ENCODE measurements at places on chromosomes 2 and 18.

GRCh38 chr2:227154986-227155774 lies 8.8 kb downstream of the COL4A4 start:
- no peak for DNase-seq

DNA sequence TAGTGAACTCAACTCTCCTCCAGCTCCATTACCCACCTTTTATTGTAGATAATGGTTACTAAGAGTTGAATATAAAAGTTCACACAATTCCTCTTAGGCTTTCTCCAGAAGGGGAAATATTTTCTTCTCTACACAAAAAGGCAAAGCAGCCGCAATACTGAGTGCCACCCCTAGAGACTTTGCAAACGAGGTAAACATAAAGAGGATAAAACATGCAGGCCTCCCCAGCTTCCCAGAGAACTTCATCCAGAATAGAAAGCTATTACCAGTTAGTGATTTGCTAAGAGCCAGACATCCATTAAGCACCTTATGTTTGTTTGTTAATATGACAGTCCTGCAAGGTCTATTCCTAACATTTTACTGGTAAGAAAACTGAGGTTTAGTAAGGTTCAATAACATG lies 17.4 kb downstream of the ZNF521 start:
- DNase-seq: no peak

DNA sequence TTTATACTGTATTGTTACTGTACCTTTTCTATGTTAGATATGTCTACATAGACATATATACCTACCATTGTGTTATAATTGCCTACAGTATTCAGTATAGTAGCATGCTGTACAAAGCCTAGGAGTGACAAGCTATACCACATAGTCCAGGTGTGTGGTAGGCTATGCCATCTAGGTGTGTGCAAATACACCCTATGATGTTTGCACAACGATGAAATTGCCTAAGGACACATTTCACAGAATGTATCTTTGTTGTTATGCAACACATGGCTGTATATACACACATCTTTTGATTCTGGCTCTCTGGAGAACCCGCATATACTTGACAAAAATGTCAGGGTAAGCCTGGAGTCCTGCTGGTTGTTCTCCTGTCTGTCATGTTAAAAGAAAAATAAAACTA lies 85.1 kb downstream of the BCL2L11 start:
- DNase-seq: no peak

DNA sequence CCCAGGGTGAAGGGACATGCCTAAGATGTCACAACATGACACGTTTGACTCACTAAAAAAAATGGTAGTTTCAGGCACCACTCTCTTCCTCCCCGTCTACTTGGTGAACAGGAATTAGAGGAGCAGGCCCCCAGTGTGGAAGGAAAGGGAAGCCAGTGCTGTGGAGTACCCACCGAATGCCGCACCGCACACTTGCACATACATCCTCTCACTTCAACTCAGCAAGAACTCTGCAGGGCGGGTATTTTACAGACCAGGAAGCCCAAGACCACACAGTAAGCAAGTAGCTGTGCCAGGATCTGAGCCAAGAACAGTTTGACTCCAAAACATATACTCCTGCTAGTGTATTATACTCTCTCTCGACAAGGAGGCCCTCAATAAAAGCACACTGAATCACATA lies 69.8 kb downstream of the BCL2 start:
- no peak for DNase-seq

DNA sequence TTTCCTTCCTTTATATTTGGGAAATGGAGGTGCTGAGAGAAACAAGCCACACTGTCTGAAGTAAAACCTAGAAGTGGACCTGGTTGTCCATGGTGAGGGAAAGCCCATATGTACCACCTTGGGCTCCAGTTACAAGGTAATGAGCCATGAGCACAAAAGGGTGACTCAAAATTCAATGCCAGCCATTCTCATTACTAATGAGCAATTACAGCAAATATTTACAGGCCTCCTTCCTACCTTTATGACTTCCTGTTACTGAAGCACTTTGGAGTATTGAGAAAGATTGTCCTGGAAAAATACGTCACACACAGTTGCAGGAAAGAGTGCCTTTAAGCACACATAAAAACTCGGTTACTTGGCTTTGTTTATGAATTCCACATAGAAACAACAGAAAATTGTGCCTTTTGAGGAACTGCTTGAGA lies 9.1 kb downstream of the EPAS1 start:
- DNase-seq: no peak

GRCh38 chr2:128789776-128790455 lies 471.2 kb upstream of the HS6ST1 start:
- DNase-seq: no peak

- DNase-seq: no peak
Observed at GRCh38 chr18:46174342-46175041, 70.3 kb downstream of the HAUS1 start.

DNA sequence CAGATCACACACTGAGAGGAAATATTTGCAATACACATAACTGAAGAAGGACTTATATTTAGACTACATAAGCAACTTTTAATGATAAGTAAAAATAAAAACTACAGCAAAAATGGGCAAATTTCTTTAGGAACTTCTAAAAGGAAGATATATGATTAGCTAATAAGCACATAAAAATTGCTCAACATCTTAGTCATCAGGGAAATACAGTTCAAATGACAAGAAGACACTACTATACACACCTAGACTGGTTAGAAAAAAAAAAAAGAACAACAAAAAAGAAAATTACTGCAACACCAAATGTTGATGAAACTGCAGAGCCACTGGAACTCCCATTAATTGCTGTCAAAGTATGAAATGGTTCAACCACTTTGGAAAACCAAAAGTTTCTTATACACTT lies 1247.5 kb upstream of the ACVR2A start:
- no peak for DNase-seq

DNA sequence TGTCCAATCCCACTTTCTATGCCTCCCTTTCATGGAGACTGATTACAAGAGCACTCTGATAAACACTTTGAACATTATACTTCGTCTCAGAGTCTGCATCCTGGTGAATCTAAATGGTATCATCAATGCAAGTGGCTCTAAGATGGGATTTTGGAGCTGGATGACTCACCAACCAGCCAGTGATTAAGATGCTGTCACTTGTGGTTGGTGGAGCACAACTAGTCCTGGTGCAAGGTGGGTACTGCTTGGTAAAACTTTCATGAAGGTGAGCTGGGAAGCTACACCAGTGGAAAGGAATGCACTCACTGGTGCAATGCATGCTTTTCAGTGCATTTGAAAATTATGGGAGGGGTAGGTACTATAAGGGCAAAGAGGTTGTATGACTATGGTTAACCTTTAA lies 137.7 kb upstream of the TRIB2 start:
- no peak for DNase-seq

DNA sequence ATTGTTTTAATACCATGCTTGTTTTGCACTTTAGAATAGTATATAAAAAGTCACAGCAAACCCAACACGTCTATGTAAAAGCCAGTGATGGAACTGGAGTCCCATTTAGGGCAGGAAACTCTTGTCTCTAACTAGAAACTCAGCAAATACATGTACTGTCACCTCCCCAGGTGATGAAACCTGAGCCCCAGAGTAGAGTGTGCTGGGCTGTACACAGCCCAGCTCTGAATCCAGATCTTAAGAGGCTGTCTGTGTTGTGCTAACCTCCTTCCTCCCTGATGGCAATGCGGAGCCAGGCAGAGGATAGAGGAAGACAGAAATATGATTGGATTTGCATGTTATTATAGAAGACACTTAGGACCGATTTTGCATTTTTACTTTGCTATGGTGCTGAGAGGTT lies 317.5 kb upstream of the TRIB2 start:
- DNase-seq: no peak

DNA sequence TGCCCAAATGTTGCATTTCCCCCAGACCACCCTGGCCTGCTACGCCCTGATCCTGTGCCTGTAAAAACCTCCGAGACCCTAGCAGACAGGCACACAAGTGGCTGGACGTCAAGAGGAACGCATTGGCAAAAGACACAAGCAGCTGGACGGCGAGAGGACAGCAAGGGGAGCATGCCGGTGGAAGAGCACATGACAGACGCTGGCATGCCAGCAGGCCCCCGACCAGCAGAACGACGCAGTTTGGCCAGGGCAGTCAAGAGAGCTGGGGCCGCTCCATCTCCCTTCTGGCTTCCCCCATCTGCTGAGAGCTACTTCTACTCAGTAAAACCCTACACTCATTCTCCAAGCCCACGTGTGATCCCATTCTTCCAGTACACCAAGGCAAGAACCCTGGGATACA lies 42.1 kb downstream of the SAP130 start:
- no peak for DNase-seq

GRCh38 chr2:66536997-66537396 lies 102.1 kb downstream of the MEIS1 start:
- DNase-seq: no peak

DNA sequence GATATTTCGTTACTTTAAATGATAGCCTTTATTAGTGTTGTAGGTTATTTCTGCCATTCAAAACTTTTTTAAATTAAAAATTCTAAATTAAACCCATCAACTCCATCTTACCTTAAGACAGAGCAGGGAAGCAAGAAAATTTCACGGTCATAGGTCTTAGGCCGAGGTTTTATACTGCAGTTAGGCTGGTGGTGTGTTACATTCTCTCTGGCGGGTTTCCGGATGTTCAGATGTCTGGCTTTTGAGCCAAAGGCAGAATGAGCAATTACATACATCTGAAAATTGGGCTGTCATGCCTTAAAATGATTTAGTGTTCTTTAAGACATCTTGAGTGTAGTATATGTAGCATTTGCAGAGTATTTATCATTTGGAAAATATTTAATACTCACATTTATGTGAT lies 27.9 kb downstream of the GLS start:
- DNase-seq: no peak

GRCh38 chr18:63881851-63882250 lies 5.7 kb upstream of the SERPINB2 start:
- DNase-seq: no peak

DNA sequence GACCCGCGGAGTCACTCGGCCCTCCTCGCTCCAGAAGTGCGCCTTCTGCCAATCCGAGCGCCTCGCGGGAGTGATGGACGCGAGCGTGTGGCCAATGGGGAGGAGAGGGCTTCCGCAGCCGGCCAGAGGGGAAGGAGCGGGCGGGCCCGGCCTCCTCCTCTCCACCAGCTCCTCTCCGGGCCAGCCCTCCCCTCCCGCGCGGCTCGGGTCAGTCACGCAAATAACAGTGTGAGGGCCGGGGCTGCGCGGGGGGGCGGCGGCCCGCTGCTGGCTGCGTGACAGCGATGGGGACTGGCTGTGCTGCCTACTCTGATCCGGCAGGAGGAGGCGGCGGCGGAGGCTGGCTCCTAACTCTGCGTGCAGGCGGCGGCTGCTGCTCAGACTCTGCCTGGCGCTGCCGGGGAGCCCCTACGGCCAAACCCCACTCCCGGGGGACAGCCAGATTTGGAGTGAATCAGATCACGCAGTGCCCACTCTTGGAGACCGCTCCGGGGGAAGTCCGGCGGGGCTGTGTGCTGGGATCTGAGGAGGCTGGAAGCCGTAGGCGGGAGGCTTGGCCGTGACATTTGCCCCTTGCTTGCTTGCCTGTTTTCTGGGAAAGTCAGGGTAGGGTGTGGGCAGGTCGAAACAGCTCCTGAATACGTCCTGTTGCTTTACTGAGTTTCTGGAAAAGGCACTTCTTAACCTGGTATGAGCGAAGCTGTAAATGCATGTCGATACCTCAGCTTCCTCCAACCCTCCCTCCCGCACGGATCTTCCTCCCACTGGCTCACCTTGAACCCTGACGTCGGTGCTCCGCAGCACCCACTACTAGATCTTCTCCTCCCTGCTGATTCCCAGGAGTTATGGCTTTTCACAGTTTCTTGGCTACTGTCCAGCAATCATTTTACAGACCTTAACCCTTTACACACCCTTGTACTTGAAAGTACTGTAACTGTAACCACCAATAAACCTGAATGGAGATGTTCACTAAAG lies 97.9 kb upstream of the SERTAD2 start:
- no peak for DNase-seq

DNA sequence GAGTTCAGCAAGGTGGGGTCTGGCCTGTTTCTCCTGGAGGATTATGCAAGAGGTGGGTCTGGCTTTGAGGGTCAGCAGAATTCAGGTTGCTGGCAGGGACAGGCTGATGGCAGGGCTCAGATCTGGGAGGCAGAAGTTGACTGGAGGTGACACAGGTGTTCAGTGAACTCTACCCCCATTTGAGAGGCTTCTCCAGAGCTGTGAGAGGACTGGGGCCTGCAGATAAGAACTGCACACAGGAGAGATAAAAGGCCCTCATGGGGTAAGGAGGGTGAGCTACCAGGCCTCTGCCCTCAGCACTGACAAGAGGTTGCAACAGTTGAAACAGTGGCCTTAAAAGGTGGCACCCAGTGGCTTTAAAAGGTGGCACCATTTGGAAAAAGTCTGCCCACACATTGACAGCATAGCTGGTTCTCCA lies 13.1 kb downstream of the MOCOS start:
- no peak for DNase-seq

GRCh38 chr18:62521593-62521992 lies 1.2 kb upstream of the ZCCHC2 start:
- no peak for DNase-seq

- no peak for DNase-seq
Observed at GRCh38 chr2:134555411-134555810, 163.4 kb downstream of the TMEM163 start.

DNA sequence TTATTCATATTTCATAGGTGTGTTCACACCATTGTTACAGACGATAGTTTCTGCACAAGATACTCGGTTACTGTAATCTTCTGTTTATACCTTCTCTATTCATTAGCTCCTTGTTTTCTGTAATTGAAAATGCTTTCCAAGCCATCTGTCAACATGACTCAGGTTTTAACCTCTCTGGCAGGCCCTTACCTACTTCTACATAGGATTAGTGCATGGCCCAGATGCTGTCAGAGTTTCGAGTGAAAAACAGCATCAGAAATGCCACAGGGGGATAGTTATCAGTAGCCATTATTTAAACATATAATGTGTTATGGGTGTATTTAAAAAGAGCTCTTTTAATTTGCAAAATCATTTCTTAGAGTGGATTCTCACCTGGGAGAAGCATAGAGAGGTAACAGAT lies 596.4 kb downstream of the FBXO15 start:
- DNase-seq: no peak

DNA sequence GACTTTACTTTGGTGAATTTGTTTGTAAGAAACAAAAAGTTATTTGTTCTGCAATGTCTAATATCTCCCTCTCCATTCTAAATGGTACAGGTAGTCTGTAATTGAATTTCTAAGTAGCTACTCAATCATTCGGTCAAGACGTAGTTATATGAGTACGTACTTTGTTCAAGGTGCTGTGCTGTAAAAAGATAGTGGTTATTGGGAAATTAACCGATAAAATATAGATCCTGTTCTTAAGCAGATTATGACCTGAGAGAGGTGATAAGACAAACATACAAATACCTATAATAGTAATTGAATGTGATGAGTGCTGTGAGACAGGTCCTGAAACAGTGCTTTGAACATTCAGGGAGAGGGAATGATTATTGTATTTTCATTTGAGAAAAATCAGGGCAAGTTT lies 7.1 kb downstream of the NCOA1 start:
- DNase-seq: no peak

DNA sequence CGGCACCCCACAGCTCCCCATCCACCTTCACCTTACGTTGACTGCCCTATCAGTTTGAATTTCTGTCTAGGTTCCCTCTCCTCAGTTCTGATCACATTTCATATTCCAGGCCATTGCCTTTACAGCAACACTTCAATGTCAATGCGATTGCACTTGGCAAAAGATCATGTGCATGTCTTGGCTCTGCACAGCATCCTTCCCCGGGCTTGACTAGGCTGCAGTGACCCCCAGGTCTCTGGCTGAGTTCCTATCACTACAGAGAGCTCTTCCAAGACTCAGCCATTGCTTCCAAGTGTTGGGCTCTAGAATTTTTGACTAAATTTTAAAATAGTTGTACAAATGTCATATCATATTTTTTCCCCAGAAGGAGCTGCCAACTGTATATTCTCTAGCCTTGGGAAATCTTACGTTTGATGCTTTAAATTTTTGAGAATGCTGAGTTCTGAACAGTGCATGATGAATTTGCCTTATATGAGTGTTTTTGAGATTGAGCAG lies 103.8 kb upstream of the NEDD4L start:
- DNase-seq: no peak
